ENCODE measurements at places on chromosomes 12 and 14.

DNA sequence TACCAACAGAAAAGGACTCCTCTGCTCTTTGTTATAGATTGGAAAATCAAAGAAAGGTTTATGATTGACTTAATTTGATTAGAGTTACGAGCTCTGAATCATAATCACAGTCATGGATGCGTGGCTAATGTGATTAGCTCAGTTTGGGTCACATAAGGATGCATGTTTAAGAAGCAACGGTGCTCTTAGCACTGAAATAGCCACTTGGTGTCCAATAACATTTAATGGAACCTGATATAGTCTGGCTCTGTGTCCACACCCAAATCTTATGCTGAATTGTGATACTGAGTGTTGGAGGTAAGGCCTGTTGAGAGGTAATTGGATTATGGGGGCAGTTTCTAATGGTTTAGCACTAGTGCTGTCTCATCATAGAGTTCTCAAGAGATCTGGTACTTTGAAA is 501.6 kb downstream of the SLC6A15 start:
- no peak for DNase-seq

DNA sequence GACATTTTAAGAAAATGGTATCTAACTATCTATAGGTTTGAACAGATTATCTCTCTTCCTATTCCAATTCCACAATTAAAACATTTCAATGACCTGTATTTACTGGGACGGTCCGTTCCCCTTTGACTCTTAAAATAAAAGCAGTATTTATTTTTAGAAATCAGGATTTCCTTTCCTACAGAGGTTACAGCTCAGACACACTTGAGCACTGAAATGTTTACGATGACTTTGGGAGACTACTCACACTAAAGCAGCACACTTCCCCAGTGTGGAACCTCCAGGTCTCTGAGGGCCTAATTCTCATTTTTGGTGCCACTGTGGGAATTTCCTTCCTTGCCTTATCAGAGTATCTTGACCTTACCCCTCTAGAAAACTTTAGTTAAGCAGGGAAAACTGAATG is 181.8 kb downstream of the PRKD1 start:
- DNase-seq, result no peak

- no peak for DNase-seq
These were observed 23.6 kb upstream of the KCNH3 start for GRCh38 chr12:49515266-49515665.

DNA sequence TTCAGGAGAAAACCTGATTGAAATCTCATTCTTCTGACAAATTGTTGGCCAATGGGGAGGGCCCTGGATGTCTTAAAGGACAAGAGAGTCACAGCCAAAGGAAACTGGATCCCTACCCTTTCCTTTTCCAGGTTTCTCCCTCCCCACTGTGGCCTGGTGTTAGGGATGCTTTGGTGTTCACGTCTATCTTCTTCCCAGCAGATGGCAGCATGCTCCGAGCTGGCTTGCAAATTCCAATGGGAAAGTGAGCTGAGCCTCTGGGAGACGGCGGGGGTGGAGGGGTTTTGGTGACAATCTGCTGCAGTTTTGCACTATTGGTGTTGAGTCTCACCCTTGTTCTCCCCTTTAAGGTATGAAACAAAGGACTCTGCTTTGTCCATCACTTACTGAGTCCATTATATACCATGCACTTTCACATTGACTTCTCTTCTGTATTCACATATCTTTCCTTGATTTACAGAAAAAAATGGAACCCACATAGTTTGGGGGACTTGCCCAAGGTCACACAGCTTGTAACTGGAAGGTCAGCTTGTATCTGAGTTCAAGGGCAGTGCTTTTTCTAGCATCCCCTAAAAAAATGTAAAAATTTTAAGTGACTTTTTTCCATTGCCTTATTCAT is 39.3 kb downstream of the CCDC177 start:
- no peak for DNase-seq

- no peak for DNase-seq
These were observed 87.6 kb downstream of the PPP2R5C start for GRCh38 chr14:101849125-101849524.

GRCh38 chr12:54033106-54033979 is 493 bp downstream of the HOXC5 start:
- DNase-seq, result no peak

- no peak for DNase-seq
These were observed 180.3 kb downstream of the RMST start for GRCh38 chr12:97642911-97643310.

DNA sequence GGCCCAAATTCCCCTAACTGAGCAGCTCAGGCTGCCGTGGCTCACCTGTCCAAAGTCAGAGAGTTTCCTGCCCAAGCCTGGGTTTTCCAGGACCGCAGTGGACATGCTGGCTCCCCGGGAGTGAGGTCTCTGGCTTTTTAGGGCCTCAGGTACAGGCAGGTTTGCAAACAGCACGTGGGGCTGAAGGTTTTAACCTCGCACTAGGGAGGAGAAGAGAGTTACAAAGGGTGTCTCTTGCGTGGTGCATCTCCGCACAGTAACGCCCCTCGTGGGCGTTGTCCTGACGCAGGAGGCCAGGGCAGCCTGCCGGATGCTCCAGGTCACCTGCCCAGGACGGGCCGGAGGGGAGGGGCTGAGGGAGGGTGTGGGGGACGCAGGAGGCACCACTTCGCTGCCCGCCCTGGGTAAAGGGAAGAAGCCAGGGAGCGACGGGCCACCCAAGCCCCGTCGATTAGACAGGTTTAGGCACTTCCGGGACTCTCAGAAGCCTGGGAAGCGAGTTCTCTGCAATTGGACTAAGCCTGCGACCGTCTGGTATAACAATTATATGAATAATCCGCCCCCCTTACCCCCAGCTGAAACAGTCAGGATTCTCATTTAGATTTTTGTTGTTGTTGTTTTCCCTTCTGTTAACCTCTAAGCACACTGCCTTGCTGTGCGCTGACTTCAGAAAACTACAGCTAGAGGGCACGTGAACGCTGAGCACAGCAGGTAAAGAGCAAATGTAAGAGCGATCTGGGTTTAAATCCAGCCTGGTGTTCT is at the start of gene PAH:
TSS of gene PAH (minus strand) at position 219 of the 762 bp plus-strand sequence. CDS start at position 105, 114 bp downstream.
- DNase-seq, result peak; percentile 1
